Heart right ventricle (tissue), 16 donors: ENCODE measurements at places on chromosomes 3 and 15. TPM values are rescaled to one million over a fixed set of nuclear protein-coding genes. Genes with fewer than 3 reads are reported as not detected.
A peak's percentile ranks its signal among the peaks of the same experiment; 100 is the strongest.

- no peak for DNase-seq
Measured at GRCh38 chr3:177133860-177134815, 63.1 kb downstream of the TBL1XR1 start.

- no peak for DNase-seq
Measured at GRCh38 chr3:71968544-71968943, 183.6 kb upstream of the PROK2 start.

- DNase-seq: no peak
Measured at GRCh38 chr3:30611613-30612436, 5.4 kb downstream of the TGFBR2 start.

- no peak for DNase-seq
Measured at GRCh38 chr3:132461544-132461943, 44.2 kb downstream of the DNAJC13 start.

DNA sequence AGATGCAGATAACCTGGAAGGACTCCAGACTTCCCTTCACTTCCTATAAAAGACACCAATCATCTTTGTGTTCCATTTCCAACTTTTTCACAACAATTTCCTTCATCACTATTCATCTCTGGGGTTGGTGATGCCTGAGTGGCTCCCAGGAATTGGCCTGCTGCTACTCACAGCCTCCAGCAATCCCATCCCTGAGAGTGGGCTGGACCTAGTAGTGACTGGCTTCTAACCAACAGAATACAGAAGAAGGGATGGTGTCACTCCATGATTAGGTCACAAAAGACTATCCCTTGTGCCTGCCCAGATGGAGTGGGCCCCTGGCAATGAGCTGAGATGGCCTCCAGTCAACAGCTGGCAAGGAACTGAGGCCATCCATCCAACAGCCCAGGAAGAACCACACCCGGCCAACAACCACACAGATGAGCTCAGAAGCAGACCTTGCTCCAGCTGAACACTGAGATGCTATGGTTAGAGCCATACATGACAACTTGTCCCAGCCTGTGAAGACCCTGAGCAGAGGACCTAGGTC lies 20.9 kb downstream of the OCA2 start:
- DNase-seq: no peak

GRCh38 chr3:10251006-10251405 lies 2.7 kb downstream of the TATDN2 start:
- DNase-seq: no peak

GRCh38 chr15:65918357-65918920 lies 49.1 kb downstream of the RAB11A start:
- no peak for DNase-seq

- no peak for DNase-seq
Measured at GRCh38 chr3:10549617-10550230, 44.3 kb upstream of the ATP2B2 start.

DNA sequence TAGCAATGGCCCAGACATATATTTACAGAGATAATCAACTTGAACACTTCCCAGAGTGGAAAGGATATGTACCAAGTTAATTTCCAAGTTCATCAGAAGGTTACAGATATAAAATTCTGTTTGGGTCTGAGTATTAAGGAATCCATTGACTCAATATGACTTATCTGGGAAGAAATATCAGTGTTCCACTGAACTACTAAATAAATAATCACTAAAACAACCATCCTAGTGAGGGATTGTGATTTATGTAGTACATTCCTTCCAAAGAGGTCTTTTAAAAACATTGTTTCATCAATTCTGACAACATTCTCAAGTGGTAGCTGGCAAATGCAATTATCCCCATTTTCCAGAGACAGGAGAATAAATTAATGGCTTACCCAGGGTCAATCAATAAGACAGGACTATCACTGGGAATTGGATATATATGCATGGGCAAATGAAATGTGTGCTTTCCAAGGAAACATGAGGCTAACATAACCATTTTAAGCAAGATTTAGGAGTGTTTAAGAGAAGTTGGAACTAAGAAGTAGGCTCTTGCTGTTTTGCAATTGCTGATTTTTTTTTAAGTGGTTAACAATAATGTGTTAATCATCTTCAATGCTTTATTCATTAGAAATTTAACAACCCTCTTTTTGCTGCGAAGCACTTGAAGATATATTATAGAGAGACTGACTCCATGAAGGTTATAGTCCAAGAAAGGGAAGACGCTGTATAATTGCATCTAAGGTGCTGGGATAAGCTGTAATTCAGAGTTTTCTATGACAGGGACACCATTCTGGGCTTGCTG lies 37.9 kb downstream of the SLC9A9 start:
- no peak for DNase-seq

- no peak for DNase-seq
Measured at GRCh38 chr15:58627046-58627445, 122.5 kb downstream of the ADAM10 start.

DNA sequence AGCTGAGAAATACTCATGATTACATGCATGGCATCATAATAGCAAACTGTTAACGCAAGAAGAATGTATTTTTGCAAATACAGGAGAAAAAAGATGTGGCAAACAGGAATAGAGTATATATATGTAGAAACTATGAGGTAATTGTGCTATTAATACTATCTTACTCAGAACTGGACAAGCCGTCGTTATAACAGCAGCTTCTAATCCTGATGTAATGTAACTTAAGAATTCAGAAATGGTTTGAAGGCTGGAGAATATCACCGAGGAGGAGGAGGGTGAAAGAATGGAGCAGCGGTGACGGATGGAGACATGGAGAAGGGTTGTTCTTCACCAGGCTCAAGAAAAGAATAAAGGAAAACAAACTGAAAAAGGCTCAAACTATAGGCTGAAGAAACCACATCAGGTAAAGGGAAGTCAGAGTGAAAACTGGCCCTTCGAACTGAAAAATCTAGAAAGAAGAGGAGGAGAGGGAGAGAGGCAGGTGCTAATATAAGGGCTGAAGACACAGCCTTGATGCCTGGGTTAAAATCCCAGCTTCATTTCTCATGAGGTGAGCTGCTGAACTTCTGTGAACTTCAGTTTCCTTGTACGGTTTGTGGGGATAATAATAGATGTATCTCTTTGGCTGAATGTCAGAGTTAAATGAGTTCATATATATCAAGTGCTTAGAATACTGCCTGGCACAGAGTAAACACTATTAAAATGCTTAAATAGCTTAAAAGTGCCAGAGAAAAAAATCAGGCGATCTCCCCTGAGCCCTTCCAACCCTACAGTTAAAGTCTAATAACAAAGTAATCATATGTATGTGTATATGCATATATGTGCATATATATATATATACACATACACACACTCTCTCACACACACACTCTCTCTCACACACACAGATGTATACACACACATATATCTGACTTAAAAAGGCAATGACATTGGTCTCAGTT lies 43.9 kb downstream of the GOLIM4 start:
- no peak for DNase-seq

DNA sequence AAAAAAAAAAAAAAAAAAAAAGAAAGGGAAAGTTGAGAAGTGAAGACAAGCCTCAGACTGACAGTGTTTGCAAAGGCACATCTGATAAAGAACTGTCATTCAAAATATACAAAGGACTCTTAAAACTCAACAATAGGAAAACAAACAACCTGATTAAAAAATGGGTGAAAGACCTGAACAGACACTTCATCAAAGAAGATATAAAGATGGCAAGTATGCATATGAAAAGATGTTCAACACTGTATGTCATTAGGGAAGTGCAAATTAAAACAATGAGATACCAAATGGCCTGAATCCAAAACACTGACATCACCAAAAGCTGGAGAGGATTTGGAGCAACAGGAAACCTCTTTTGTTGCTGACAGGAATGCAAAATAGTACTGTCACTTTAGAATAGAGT lies 48.6 kb downstream of the MCCC1 start:
- DNase-seq: no peak

- DNase-seq: no peak
Measured at GRCh38 chr15:80831606-80832224, 52.5 kb downstream of the CEMIP start.

GRCh38 chr3:82132210-82133069 lies 371.0 kb upstream of the GBE1 start:
- no peak for DNase-seq

DNA sequence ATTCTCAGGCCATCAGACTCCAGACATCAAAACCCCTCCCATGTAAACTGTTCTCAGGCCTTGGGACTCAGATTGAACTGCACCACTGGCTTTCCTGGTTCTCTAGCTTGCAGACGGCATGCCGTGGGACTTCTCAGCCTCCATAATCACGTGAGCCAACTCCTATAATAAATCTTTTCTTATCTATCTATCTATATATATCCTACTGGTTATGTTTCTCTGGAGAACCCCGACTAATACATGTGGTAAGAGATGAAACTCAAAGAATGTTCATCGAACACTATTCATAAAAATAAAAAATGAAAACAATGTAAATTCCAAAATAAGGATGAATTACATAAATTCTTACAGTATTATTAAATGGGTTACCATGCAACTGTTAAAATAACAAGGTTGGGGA lies 84.5 kb upstream of the NTRK3 start:
- DNase-seq: no peak

DNA sequence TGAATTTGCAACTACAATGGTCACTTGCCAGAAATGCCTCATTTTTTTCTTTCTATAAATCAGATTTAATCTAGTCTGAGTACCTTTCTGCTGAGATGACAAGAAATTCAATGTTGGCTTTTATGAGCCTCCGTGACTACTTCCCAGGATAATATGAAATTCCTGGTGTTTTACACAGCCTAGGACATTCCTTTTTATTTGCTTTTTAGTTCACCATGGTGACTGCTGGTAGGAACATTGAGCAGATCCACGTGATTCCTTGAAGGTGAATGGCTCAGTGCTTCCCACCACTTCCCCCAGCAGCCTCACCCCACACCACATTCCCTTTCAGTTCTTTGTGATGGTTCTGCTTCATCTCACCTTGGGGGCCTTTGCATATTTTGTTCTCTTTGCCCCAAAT lies 4.3 kb upstream of the NPTN start:
- no peak for DNase-seq

- DNase-seq: no peak
Measured at GRCh38 chr3:62604298-62604697, 230.9 kb upstream of the FEZF2 start.

- no peak for DNase-seq
Measured at GRCh38 chr3:113354307-113354706, 87.0 kb downstream of the CFAP44 start.

DNA sequence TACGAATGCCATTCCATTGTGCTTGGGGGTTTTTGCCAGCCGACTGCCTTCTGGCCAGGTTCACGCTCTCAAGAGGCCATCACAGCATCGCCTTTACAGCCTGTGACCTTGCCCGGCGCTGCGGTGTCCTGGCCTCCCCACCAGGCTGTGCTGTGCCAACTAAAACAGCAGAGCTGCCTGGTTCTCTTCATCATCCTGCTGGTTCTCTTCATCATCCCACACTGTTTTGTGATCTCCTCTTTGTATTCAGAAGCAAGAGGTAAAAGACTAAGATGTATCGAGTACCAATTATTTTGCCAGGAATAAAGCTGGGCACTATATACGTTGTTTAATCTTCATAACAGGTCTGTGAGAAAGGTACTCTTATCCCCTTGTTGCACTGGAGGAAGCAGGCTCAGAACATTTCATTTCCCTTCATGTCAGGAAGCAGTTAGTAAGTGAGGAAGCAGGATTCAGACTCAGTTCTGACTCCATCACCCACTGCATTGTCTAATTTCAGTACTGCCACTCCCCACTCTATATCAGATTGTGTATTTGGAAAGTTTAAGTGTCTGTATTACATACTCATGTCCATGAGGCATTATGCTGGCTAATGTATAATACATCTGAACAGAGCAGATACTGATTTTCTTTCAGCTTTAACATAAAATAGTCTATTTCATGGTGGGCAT lies 92.7 kb downstream of the LRRC28 start:
- peak; percentile 37 for DNase-seq

DNA sequence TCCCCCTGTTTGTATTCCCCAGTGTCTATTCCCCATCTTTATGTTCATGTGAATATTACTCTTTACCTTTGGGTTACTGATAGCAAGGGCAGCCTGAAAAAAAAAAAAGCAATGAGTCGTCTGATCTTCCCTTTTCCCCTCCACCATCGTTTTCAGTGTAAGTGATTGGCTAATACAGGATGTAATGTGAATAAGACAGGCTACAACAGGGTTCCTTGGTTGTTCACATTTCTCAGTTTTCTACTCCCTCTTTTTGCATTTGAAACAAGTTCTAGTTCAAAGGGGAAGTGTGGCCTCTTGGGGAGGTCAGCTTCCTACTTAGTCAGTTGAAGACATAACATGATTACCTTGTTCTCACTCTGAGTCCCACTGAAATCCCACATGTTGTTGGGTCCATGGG lies 278.0 kb upstream of the TRIM42 start:
- no peak for DNase-seq

- no peak for DNase-seq
Measured at GRCh38 chr15:84904419-84904818, 20.0 kb downstream of the SLC28A1 start.

DNA sequence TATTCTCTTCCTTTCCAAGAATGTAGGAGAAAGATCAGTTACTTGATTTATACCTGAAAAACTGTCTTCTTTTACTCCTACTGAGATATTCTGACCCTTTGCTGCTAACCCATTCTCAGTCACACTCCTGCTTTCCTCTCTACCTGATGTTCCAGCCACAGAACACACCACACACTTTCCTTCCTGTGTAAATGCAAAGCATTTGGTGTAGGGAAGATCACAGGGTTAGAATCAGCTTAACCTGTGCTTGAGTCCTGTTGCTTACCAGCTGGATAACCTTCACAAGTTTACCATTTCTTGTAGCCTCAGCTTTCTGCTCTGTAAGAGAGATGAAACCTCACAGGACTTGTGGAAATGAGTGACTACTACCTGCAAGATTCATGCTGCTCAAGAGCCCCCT lies 489.8 kb upstream of the GOLIM4 start:
- no peak for DNase-seq

Gene GREM1
- total RNA-seq: 0.09 TPM

Gene PLEKHO2
- total RNA-seq: 9.9 TPM

Gene CACNA2D2
- total RNA-seq: 0.95 TPM

Gene MB21D2
- total RNA-seq: 2.0 TPM

Gene MCF2L2
- 0.40 TPM for total RNA-seq

Gene ADAMTS17
- total RNA-seq: 1.3 TPM

Gene NOX5
- total RNA-seq: not detected

Gene KIF7
- 3.1 TPM for total RNA-seq

Gene ATP13A4
- total RNA-seq: not detected

Gene SLC30A4
- total RNA-seq: 4.5 TPM
